Suppressor macrophage treated with lipopolysaccharide for 4 hours (primary cell): ENCODE measurements at places on chromosomes 3 and 15.

- DNase-seq, result no peak
Observed at GRCh38 chr3:101725194-101725889, 928 bp downstream of the CEP97 start.

GRCh38 chr3:99544786-99545281, 93.6 kb upstream of the COL8A1 start:
- DNase-seq, result peak; percentile 21

GRCh38 chr3:101979033-101979432, 129.7 kb downstream of the NFKBIZ start:
- DNase-seq, result no peak

GRCh38 chr3:15291589-15292541, 40.5 kb downstream of the SH3BP5 start:
- peak; percentile 70 for DNase-seq

DNA sequence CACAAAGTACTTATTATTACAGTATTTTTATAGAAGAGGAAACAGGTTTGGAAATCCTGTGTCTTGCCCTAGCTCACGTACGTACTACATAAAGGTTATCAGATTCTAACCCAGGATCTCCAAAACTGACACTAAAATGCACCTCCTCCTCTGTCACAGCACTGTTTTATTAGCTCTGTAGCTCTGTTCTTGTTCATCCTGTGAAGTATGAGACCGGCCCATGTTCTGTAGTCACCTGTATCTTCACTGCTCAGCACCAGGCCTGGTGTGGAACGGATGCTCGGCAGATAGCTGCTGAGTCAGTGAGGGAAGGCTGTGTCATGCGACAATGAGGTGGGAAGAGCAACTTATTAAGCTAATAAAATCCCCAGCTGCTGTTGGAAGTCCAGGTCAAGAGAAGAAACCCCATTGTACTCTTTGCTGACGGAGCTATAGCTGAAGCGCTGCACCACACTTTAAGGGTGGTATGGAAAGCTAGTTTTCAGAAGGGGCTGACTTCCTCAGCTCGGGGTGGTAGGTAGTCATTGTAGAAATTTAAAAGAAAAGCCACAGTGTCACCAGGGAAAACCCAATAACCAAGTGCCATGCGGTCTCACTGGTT, 22.8 kb downstream of the BCL2A1 start:
- DNase-seq, result peak; percentile 52

DNA sequence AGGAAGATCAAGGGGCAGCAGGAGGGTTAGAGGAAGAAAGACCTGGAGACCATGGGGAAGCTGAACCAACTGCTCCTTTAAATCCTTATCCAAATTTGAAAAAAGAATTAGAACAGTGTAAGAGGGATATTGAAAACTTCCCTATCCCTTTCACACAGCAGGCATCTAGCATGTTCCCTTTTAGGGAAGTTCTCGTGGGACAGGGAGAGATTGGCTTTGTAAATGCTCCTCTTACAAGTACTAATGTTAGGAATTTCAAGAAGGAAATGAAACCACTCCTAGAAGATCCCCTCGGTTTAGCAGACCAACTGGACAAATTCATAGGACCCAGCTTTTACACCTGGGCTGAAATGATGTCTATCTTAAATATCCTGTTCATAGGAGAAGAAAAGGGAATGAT, 41.5 kb downstream of the PPCDC start:
- DNase-seq, result peak; percentile 63

GRCh38 chr15:40102897-40103858, 5.5 kb downstream of the BMF start:
- DNase-seq, result no peak

DNA sequence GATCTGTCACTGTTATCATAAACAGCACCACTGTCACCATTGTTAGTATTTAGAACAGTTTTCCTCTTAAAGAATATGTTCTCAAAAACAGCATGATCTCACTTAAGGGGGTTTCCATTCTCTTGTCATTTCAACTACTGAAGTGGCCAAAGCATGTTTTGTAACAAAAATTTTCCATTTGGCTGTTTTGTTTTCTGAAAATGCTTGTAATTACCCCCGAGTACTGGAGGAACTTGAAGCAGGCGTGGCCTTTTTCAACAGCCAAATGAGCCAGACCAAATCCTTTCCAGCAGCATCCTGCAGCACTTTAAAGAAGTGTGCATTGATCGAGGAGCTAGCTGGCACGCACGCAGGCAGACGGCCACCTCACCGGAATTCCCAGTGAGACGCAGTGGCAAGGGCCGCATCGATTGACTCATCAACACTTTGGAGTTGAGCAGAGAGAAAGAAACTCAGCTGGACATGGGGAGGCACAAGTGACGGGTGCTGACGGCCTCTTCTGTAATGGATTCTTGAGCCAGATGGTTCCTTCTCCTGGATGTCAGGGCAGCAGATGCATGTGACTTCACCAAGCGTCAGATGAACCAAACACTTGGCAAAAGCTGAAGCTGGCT, 234.3 kb upstream of the IGF1R start:
- peak; percentile 31 for DNase-seq

DNA sequence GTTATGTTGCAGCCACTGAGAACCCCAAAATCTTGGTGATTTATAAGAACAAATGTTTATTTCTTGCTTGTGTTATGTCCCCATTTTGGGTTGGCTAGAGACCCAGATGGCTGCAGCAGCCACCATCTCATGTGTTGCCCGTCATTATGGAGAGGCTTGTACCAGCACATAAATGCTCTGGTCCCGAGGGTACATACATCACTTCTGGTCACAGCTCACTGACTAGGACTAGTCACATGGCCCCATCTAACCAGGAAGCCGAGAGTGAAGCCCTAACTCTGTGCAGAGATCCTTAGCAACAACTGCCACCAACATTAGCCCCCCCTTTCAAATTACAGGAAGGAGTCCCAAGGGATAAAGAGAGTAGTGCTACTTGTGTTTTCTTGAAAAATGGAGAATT, 25.5 kb upstream of the HACD2 start:
- DNase-seq, result no peak

- DNase-seq, result no peak
Observed at GRCh38 chr15:99956022-99956775, 223.0 kb upstream of the LYSMD4 start.

DNA sequence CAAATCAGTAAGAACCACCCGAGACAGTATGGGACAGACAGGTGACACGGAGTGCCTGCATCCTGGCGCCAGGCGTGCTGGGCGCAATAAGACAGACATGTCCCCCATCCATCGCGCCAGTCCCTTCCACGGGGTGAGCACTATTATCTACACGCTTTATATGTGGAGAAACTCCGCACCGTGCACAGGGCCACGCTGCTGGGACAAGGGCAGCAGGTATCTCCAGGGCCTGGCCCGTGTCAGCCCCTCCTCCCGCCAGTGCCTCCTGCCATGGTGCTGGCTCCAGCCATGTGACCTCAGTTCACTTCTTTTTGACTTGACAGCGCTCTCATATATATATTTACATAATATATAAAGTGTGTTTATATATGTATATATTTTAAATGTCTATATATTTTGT, 42.6 kb downstream of the TNK2 start:
- DNase-seq, result no peak

- DNase-seq, result no peak
Observed at GRCh38 chr15:57109005-57109404, 190.6 kb downstream of the TCF12 start.

DNA sequence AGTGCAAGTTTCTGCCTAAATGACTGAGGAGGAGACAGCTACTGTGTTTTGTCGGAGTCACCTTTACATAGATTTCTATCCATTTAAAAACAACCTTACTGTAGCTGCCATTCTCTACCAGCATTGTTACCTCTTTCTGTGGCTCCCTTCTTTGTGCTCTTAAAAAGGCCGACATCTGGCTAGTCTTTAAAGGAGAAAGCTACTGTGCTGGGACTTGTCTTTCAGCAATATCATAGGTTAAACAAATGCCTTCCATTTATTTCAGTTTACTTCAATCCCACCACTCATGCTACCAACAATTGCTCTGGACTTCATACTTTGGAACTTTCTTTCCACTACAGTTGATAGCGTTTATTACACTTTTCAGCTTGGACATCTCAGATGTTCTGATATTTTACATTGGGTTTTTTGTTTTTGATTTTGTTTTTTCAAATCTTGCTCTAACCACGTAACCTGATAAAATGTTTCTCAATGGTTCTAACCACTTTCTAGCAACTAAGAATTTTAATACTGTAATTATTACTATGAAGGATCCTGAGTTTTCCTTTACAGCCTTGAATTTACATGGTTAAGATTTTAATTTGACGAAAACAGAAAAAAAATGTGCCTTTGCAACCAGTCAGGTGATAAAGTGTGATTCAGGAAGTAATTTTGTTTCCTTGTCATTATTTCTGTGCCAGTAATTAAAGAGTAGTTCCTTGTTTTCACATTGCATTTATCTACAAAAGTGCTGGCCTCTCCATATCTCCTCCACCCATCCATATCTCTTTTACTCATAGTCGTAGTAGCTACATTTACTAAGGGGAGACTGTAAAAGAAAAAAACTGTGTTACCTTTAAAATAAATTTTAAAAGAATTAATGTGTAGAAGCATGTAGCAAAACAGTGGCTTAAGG, 1.3 kb upstream of the CBLB start:
- DNase-seq, result no peak

- no peak for DNase-seq
Observed at GRCh38 chr15:58527573-58528187, 95.9 kb downstream of the LIPC start.

GRCh38 chr3:195159814-195160165, 111.2 kb downstream of the XXYLT1 start:
- no peak for DNase-seq

GRCh38 chr15:94701281-94701985, 470.1 kb downstream of the MCTP2 start:
- DNase-seq, result no peak

DNA sequence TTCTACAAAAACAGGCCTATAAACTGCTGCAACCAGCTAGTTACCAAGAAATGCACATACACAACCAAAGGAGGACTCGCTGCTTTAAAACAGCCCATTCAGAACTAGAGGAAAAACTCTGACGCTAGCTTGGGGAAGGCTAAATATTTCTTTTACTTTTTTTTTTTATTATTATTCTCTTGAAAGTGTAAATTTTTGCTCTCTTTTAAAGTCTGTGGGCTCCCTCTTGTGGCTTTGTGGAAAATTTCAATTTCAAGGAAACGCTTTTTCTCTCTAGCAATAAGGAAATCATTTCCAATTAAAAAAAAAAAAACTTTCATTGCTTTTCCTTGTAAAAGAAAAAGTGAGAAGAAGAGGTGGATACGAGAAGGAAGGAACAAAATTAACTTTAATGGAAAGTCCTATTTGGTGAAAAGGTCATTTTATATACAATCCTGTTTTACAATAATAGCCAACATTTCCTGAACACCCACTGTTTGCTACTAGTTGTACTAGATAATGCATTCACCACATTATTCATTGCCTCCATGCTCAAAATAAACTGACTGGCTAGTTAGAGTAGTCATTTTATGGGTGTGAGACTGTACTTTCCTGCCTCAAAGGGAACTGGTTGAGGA, 51.2 kb upstream of the SAMMSON start:
- peak; percentile 62 for DNase-seq

GRCh38 chr3:36890261-36890660, 54.6 kb downstream of the TRANK1 start:
- no peak for DNase-seq

DNA sequence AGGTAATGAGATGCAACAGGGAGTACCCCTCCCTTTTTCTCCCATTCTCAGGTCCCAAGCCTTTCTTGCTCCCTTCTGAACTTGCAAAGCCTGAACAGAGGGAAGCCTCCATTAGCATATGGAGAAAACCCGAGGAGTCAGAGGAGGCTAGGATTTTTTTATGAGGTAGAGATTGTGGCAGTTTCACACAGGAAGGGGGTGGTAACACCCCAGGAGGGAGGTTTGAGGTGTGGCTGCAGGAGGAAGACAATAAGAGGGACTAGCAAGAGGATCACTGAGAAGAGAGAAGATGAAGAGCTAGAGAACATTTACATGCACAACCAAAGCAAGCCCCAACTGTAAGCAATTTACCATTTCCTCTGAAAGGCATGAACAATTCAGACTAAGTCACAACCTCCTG, 322.7 kb downstream of the SV2B start:
- no peak for DNase-seq

GRCh38 chr3:99578339-99578970, 59.9 kb upstream of the COL8A1 start:
- no peak for DNase-seq

GRCh38 chr3:69108811-69109210, 13.6 kb downstream of the LMOD3 start:
- DNase-seq, result no peak

DNA sequence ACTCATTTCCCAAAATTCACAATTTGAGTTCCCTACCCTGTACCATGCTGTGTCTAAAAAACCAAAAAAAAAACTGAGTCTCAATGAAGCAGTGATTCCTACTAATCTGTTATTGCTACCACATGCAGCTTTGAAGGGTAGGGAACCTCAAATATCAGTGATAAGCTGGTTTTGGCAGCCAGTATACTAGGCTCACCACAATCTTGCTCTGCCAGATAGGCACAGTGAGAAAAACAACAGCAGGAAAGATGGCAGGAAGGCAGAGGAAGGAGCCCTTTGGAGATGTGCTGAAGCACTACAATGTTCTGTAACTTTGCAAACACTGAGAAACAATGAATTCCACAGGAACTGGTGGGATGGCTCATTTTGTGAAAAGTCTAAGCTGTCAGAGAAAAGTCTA, 96.9 kb upstream of the UBP1 start:
- DNase-seq, result no peak

DNA sequence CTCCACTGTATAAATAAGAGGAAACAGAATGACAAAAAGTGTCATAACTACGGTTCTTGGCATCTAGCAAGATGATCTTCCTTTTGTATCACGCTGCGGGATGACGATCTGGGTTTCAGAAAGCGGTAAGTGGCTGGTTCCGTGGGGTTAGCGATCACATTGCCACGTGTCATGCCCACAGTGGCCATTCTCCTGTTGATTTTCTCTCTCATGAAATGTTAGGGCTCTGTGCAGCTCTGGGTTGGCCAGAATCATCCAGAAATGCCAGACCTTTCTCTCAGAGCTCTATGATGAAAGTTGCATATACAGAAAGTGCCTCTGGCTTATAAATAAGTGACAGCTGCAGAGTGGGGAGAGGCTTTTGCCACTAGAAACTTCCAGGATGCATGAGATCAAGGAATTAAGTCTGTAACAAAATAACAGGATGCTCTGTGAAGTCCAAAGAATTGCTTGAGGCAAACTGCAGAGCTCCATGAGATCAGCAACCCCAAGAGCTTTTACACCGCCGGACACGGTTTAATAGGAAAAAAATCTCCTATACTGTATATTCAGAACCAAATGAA, 71.6 kb downstream of the ABTB1 start:
- DNase-seq, result no peak
